ENCODE measurements at places on chromosomes 16 and 17.

DNA sequence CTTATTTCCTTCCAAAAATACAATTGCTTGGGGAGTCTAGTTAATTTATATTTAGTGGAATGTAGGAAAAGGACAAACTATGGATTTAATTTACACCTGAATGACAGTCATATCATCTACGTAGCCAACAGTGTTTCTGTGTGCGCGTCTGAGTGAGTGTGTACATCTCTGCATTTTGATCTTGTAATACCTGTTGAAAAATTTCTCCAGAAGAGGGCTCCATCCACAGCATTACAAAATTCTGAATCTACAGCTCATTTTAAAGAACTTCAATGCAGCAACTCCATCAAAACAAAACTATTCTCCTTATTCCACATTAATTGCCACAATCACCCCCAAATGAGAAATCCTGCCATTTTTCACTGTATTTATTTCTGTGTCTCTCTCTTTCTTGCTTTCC, 3.9 kb downstream of the CDH13 start:
- DNase-seq = no peak

- no peak for DNase-seq
Measured at GRCh38 chr16:85853547-85854545, 45.1 kb upstream of the IRF8 start.

- no peak for DNase-seq
Measured at GRCh38 chr17:10025976-10026901, 121.2 kb upstream of the RCVRN start.

DNA sequence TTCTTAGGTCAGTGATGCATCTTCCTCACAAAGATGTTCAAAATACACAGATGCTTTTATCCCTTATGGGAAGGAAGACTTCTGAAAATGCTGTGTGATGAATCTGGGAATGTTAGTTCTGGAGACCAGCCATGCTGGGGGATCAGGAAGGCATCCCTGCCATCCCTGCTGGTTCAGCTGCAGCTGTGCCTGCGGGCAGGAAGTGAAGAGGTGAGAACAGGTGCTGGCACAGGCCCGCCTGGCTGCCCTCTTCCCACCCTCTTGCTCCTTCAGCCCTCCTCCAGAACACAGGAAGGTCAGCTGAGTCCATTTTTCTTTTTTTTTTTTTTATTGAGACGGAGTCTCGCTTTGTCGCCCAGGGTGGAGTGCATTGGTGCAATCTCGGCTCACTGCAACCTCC, 15.2 kb downstream of the RAB11FIP3 start:
- no peak for DNase-seq

GRCh38 chr17:81298325-81298990, 3.4 kb upstream of the SLC38A10 start:
- no peak for DNase-seq

- no peak for DNase-seq
Measured at GRCh38 chr17:19262650-19263631, 25.8 kb downstream of the EPN2 start.

- DNase-seq = no peak
Measured at GRCh38 chr16:10929853-10930754, 12.2 kb downstream of the DEXI start.

- DNase-seq = no peak
Measured at GRCh38 chr16:56057151-56057550, 134.1 kb upstream of the GNAO1 start.

DNA sequence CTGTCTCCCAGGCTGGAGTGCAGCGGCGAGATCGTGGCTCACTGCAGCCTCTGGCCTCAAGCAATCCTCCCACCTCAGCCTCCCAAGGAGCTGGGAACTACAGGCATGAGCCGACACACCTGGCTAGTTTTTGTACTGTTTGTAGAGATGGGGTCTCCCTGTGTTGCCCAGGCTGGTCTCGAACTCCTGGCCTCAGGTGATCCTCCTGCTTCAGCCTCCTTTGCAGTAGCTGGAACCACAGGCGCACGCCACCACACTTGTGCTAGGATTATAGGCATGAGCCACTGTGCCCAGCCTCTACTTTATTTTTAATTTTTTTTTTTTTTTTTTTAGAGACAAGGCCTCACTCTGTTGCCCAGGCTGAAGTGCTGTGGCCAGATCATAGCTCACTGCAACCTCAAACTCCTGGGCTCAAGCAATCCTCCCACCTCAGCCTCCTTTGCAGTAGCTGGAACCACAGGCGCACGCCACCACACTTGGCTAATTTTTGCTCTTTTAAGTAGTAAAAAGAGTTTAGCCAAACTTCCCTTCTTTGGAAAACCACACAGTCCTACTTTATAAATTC, 4.4 kb downstream of the NTAN1 start:
- no peak for DNase-seq

Data from activated CD4-positive, CD25-positive, alpha-beta regulatory T cell (primary cell).